ENCODE measurements at places on chromosomes 13 and 19.

GRCh38 chr19:38394488-38394887, 6.0 kb downstream of the SPRED3 start:
- H3K36me3 ChIP-seq, result peaks cover 3% of the 10 kb centered on the region
- peak overlapping the region; percentile 58 for H3K4me3 ChIP-seq
- peak; percentile 99 for DNase-seq
- H3K4me1 ChIP-seq, result peaks cover 14% of the 10 kb centered on the region
- H3K27ac ChIP-seq, result no peak overlapping the region

DNA sequence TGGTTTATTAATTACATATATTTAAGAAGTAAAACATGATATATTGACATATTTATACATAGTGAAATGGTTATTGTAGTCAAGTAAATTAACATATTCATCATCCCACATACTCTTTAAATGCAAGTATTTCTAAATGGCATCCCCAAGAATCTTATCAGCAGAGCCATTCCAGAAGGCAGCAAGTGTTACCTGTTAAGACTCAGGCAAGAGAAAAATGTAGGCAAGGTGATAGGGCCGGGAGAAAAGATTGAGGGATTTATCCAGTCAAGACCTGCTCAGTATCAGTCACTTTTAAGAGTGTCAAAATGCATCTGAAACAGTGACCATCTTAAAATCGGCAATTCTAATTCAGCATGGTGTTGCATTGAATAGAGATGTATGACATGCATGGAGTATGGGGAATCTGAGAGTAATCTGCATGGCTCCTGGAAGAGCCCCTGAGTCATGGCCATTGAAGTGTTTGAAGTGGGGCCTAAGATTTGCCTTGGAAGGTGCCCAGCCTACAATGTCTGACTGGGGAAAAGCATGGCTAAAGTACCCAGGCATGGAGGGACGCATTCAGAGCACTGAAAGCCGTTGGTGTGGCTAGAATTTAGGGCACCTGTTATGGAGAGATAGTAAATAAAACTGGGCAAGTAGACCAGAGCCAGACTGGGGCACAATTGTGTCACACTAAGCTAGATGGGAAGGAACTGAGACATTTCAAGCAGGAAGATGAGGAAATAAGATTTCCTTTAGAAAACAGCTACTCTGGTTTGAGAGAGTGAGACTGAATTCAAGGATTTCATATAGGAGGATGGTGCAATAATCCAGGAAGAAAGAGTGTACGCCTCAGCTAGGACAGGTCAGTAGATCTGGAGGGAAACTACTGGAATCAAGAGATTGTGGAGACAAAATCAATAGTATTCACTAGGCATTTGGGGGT, 25.0 kb upstream of the C1QTNF9B start:
- DNase-seq, result peak; percentile 52
- no peak overlapping the region for H3K4me3 ChIP-seq
- peaks cover 12% of the 10 kb centered on the region for H3K4me1 ChIP-seq
- no peaks in the 10 kb centered on the region for H3K36me3 ChIP-seq
- peak overlapping the region; percentile 70 for H3K27ac ChIP-seq

DNA sequence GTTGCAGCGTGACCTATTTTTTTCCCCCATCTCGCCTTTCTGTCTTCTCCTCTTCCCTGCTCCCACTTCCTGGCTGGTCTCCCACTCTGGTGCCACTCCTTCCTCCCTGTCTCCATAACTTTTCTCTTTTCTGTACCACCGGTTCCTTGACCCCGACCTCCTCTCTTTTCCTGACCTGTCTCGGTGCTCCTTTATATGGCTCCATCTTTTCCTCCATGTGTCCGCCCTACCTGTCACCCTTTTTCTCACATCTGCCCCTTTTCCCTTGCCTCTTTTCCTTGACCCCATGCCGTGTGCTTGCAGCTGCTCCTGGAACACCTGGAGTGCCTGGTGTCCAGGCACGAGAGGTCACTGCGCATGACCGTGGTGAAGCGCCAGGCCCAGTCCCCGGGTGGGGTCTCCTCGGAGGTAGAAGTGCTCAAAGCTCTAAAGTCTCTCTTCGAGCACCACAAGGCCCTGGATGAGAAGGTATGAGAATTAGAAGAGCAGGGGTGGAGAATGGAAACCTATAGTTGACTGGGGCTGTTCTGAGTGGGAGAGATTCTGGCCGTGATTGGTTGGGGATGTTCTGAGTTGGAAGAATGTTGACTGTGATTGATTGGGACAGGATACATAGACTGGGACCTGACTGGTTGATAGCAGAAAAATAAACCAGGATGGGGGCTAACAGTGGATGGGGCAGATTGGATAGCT, 9.3 kb downstream of the PPFIA3 start:
- H3K27me3 ChIP-seq, result peaks cover 3% of the 10 kb centered on the region
- peak overlapping the region; percentile 69 for H3K4me3 ChIP-seq
- H3K27ac ChIP-seq, result 0 out of 2 replicates have a peak overlapping the region, but pooled peaks have one; percentile 39
- no peak for DNase-seq

- DNase-seq, result peak; percentile 84
- H3K4me1 ChIP-seq, result peaks cover 11% of the 10 kb centered on the region
- H3K36me3 ChIP-seq, result peaks cover 11% of the 10 kb centered on the region
- no peak overlapping the region for H3K27ac ChIP-seq
- peak overlapping the region; percentile 90 for H3K4me3 ChIP-seq
Measured at GRCh38 chr19:18202778-18203407, 949 bp downstream of the RAB3A start.

DNA sequence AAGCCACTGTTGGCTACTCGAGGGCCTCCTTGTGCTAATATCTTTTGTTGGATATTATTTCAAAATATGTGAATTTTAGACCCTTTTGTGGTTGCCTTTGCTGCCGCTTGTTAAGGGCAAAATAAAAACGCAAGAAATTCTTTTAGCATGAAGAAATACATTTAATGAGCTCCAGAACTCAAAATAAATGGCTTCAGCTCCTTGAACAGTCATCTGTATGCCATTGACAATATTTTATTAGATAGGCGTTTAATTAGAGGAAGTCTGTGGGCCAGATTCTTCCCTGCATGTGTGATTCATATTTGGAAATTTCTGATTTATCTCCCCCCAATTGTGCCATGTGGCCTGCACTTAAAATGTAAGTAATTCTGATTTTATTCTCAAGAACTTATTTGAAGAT, 177.2 kb downstream of the STK24 start:
- no peak overlapping the region for H3K4me3 ChIP-seq
- no peak for DNase-seq
- no peaks in the 10 kb centered on the region for H3K27me3 ChIP-seq
- H3K36me3 ChIP-seq, result no peaks in the 10 kb centered on the region

DNA sequence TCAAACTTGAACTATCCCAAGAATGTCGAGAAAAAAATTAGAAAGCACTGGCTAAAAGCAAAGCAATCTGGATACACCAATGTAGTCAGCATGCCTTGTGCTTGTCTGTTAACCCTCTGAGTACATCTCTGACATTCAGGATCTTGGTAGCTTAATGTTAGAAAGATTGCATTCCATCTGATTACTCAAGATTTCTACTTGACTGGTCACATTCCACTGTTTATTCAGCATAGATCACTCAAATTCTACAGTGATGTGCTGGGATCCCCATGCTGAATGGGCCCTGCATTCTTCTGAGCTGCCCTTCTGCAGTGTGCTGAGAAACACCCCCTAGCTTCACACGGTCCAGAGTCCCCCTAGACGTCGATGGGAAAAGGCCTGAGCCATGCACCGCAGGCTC, 295.4 kb upstream of the MAB21L1 start:
- H3K27me3 ChIP-seq, result no peaks in the 10 kb centered on the region
- DNase-seq, result peak; percentile 67
- H3K4me3 ChIP-seq, result no peak overlapping the region
- no peaks in the 10 kb centered on the region for H3K36me3 ChIP-seq
- H3K4me1 ChIP-seq, result no peaks in the 10 kb centered on the region

DNA sequence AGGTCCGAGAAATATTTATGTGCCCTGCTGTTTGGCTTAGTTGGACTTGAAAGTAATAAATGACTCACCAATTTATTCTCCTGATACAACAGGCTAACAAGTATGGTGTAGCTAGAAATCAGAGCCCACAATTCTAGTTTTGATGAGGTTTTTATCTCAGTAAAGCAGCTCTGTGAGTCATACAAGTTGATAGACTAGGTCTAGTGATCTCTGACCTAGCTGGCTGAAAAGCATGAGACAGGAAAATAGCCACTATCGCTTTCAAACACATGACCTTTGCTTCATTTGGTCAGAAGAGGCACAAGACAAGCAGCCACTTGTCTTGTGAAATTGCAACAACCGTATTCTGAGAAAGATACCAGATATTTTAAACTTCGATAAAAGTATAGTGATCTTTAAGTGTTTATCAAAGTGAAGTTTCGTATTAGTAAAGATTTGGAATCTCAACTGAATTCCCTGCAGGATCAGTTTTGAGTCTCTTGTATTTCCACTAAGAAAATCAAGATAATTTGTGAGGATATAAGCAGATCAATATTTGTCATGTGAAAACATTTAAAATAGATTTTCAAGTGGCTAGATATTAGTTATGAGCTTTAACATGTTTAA, 126.7 kb downstream of the MAB21L1 start:
- no peak overlapping the region for H3K27ac ChIP-seq
- H3K36me3 ChIP-seq, result no peaks in the 10 kb centered on the region
- no peak for DNase-seq
- H3K4me1 ChIP-seq, result no peaks in the 10 kb centered on the region
- no peaks in the 10 kb centered on the region for H3K27me3 ChIP-seq

GRCh38 chr19:7993560-7993959, 11.9 kb downstream of the ELAVL1 start:
- DNase-seq, result no peak
- no peaks in the 10 kb centered on the region for H3K27me3 ChIP-seq
- peaks cover 23% of the 10 kb centered on the region for H3K36me3 ChIP-seq
- H3K4me3 ChIP-seq, result no peak overlapping the region

GRCh38 chr19:57914531-57914930, 1.9 kb downstream of the ZNF417 start:
- H3K4me3 ChIP-seq, result no peak overlapping the region
- H3K4me1 ChIP-seq, result peaks cover 12% of the 10 kb centered on the region
- no peak overlapping the region for H3K27ac ChIP-seq
- H3K27me3 ChIP-seq, result no peaks in the 10 kb centered on the region

DNA sequence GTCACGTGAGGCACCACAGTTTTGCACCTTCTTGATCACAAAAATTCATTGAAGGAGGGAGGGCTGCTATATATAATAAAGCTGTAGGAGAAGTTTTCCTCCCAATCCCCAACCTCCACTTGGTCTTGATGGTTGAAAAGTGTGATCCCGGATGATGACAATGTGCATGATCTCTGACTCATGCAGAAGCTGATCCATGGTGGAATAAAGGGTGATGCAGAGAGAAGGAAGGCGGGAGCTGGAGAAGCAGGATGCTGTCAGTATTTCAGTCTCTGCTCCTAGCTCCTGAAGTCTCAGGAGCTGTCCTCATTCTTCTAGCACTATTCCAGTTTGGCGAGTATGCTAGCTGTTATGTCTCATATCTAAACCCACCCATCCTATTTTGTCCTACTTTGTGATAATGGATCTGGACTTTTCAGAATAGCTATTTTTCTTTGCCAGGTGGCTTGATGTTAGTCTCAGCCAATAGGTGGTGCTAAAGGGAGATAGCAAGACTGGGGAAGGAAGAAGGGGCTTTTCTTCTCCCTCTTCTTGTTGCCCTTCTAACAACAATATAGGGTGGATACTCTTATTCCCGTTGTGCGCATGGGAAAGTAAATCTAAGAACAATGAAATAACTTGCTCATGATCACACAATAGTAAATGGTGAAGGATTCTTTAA, 65.6 kb upstream of the HTR2A start:
- DNase-seq, result peak; percentile 62
- no peaks in the 10 kb centered on the region for H3K27me3 ChIP-seq
- no peak overlapping the region for H3K27ac ChIP-seq
- no peaks in the 10 kb centered on the region for H3K4me1 ChIP-seq
- no peaks in the 10 kb centered on the region for H3K36me3 ChIP-seq

DNA sequence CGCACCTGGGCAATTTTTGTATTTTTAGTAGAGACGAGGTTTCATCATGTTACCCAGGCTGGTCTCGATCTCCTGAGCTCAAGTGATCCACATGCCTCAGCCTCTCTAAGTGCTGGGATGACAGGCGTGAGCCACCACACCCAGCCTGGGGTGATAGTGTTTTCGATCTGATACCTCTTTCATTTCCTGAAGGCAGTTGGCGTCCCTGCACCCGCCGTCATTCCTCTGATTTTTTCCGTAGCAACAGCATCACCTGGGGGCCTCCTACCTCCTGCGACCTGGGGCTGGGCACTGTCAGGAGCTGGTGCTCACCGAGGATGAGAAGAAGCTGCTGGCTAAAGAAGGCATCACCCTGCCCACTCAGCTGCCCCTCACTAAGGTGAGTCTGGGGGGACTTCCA, 10.8 kb downstream of the CREB3L3 start:
- no peaks in the 10 kb centered on the region for H3K36me3 ChIP-seq
- H3K27me3 ChIP-seq, result no peaks in the 10 kb centered on the region
- H3K4me1 ChIP-seq, result no peaks in the 10 kb centered on the region
- no peak overlapping the region for H3K4me3 ChIP-seq

DNA sequence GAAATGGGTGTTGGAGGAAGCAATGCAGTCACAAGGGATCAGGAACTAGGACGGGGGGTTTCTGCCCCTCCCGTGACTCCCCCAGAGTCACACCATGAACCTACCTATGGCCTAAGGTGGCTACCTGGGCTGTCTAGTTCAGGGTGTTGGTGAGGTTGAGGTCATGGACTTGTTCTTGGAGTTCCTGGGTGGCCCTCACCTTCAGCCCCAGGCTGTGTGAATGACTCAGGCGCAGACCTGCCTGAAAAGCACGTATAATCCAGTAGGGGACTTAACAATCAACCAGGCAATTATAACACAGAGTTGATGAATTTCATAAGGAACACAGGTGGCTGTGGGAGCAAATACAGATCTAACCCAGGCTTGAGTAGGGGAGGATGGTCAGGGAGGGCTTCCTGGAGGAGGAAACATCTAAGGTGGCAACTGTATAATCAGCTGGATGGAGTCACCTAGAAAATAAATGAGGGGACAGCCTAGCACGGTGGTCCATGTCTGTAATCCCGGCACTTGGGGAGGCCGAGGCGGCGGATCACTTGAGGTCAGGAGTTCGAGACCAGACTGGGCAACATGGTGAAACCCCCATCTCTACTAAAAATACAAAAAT, 25.6 kb upstream of the ADGRE1 start:
- H3K27ac ChIP-seq, result no peak overlapping the region
- H3K4me1 ChIP-seq, result no peaks in the 10 kb centered on the region
- no peaks in the 10 kb centered on the region for H3K36me3 ChIP-seq
- DNase-seq, result no peak

DNA sequence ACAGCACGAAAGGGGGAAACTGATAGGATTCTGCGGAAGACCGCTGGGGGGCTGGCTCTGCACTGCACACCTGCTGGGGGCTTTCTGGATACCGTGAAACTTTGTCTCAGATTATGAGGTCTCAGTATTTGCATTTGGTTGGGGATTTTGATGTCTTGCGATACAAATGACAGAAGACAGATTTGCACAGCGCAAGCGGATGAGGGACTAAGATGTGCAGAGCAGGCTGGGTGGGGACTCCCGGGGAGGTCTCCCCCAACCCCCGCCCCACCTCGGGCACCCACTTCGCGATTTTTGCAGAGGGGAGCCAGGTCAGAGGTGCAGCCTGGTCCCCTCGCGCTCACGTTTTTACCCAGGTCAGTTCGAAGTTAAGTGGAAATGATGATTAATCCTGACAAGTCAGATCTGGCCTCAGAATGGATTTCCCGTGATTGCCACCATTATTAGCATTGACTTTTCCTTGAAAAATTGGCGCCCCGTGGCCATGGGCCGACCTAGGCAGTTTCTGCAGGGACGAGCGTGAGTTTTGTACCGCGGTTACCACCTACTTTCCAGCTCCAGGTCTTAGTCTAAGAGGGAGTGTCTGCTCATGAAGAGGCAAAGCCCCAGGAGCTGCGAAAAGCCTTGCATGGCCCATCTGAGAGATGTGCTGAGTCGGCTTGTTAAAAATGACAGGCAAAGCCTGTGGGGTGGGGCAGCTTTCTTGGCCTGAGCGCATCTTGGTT, 1.3 kb upstream of the GJB2 start:
- peaks cover 19% of the 10 kb centered on the region for H3K4me1 ChIP-seq
- no peak overlapping the region for H3K27ac ChIP-seq
- H3K4me3 ChIP-seq, result peak overlapping the region; percentile 69
- H3K36me3 ChIP-seq, result no peaks in the 10 kb centered on the region
- peaks cover 90% of the 10 kb centered on the region for H3K27me3 ChIP-seq
- peak; percentile 52 for DNase-seq
